Muscle of arm (tissue), 14 donors: ENCODE measurements at places on chromosomes 2 and 18. TPM values are rescaled to one million over a fixed set of nuclear protein-coding genes. Genes with fewer than 3 reads are reported as not detected.

DNA sequence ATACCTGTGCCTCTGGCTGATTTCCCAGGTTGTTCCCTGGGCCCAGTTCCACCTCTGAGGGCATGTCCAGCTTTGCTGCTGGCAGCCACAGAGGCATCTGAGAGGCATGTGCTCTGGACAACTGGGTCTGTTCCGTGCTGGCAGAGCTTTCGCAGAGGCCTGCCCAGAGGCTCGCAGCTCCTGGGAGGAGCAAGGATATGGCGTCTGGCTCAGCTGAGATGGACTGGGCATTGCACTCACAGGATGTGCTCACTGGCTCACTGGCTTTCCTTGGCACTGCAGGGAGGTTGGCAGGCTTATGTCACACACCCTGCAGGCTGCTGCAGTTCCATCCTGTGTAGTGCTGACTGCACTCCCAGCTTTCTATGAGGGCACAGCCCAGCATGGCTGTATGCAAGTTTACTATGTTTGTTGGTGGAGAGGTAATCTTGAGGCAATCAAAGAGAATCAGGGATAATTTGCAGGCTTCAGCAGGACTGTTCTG, 172.3 kb downstream of the PRKCE start:
- DNase-seq: peak; percentile 55

- no peak for DNase-seq
Observed at GRCh38 chr2:160125828-160126227, 63.4 kb upstream of the PLA2R1 start.

GRCh38 chr2:217216982-217217381, 357.1 kb upstream of the TNP1 start:
- no peak for DNase-seq

ABCB11 gene
- 0.12 TPM for polyA plus RNA-seq

GRCh38 chr2:229022652-229023051, 248.4 kb downstream of the PID1 start:
- DNase-seq: no peak

SP140 gene
- polyA plus RNA-seq: 0.43 TPM

ATAD2B gene
- polyA plus RNA-seq: 13.4 TPM

DNA sequence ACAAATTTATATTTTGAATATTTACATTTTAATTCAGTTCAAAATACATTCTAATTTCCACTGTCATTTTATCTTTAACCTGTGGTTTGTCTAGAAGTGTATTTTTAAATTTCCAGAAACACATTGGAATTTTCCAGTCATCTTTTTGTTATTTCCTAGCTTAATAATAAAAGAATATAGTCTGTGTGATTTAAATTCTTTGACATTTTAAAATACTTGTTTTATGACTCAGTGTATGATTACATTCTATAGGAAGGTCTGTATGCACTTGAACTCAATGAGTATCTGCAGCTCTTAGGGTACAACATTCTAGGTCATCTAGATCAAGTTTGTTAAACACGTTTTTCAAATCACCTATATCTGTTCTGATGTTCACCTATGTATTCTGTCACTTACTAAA, 88.3 kb upstream of the MBOAT2 start:
- DNase-seq: no peak

- no peak for DNase-seq
Observed at GRCh38 chr2:12478151-12479064, 238.3 kb upstream of the TRIB2 start.

DNA sequence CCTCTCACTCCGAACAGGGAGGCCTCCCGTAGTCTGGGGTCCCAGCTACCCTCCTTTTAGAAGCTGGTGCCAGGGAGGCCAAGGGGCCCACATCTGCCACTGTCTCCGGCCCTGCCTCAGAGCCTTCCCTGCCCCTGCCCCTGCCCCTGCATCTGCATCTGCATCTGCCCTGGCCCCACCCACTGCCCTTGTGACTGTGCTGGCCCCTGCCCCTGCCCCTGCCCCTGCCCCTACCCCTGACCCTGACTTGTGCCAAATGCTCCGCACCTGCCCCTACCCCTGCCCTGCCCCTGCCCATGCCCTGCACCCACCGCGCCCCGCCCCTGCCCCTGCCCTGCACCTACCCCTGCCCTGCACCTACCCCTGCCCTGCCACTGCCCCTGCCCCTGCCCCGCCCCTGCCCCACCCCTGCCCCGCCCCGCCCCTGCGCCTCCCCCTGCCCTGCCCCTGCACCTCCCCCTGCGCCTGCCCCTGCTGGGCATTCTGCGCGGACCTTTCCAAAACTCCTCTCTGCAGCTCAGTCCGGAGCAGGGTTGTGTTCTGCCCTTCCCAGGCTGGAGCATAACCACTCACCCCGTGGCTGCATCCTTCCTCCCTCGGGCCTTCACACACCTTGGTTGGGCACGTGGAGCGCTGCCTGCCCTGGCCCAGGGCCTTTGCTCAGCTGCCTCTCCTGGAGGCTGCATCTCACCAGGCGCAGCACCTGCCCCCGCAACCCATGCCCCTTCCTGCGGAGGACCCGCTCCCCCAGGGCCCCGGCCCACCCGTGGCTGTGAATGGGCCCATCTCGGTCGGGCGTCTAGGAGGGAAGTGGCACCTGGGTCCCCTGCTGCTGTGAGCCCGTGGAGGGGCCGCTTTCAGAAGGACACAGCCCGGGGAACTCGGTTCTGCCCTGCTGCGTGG, 5.4 kb downstream of the SNTG2 start:
- DNase-seq: no peak

- DNase-seq: no peak
Observed at GRCh38 chr18:34734056-34734455, 24.0 kb downstream of the DTNA start.

ASB18 gene
- 3.3 TPM for polyA plus RNA-seq

GRCh38 chr2:100765481-100765880, 54.5 kb upstream of the NPAS2 start:
- no peak for DNase-seq

DNA sequence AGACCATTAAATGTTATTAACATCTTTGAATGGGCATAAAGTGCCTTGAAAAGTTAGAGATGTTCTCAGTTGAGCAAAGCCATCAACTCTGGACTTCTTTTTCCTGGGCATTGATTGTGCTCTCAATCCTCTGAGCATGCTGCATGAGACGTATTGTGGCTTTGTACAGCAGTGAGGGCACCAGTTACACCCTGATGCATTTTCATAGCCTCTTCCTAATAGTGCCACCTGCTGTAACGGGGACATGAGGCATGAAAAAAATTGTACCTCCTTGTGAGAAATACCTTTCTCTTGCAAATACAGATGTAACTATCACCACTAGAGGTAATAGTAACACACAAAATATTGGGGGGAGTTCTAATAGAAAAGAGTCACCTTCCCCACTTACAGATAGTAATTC, 697.5 kb downstream of the TMEM182 start:
- no peak for DNase-seq

- no peak for DNase-seq
Observed at GRCh38 chr2:154495455-154495868, 203.0 kb upstream of the KCNJ3 start.

DNA sequence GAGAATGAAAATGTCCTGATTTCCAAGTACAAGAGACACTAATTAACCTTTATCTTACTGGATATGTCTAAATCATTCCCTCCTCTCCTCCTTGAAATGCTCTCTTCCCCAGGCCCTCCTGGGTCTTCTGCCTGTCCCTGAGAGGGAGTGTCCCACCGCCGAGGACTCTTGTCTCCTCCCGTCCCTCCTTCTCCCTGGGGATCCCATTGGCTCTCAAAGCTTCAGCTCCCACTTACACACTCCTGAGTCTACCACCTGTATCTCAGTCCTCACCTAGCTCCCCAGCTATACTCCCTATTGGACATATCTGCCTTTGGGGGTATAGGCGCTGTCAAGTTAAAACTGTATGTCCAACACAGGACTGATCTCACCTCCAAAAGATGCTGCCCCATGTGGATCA, 116.1 kb downstream of the TMEM163 start:
- DNase-seq: no peak

DNA sequence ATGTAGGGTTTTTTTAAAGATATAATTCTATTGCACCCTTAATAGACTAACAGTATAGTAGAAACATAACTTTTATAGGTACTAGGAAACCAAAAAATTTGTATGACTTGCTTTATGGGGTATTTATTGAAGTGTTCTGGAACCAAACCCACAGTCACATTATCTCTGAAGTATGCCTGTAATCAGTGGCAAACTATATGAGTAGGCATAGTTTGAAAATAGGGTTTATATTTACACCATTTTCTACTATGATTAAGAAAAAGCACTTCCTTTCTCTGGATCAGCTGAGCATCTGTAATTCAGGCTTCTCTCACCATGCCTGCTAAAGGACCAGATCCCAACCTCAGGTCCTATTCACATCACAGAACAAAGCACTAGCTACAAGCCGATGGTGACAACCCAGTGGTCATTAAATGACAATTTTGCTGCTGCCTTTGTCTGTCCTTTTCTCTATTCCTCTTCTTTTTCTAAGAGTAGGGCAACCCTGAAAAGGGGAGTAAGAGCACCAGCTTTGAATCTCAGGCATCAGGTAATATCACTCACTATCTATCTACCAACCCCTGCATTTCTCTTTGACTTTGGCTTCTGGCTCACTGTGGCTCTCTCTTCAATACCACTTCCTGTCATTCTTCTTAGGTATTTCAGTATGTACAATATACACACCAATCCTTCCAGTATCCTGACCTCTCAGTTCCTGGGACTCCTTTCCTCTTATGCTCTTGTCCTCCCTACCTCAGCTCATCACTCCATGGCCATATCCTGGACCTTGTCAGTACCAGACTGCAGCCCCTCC, 14.4 kb downstream of the NEMP2 start:
- no peak for DNase-seq

DNA sequence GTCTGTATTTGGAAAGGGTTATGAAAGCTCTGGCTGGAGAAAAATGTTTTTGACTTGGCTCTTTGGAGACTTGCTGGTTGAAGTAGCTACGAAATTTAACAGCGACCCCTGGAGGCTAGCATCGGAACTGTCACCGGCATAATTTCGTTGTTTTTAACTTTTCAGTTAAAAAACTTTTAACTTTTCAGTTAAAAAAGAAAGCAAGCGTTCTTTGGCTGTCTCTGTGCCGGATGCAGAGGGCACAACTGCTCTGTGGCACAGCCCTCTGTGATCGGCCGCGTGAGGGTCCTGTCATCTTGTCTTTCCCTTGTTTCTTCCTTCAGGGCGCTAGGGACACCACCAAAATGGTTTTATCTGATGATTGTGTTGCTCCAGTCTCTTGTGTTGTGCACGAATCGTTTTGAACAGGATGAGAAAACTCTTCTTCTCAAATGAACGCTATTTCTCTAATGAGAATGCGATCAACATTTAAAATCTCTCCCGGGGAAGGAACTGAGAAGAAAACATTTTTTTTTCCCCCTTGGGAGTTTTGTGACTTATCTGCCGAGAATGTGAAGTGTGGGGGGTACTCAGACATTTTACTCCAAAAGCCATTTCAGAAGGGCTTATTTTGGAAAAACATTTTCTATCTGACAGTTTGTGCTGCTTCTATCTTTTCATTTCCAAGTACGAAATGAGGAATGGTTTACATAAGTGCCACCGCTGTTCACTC, 57.1 kb downstream of the ADCYAP1 start:
- peak; percentile 49 for DNase-seq

MARCHF4 gene
- polyA plus RNA-seq: not detected

- DNase-seq: no peak
Observed at GRCh38 chr2:160145471-160145870, 54.6 kb downstream of the ITGB6 start.

DNA sequence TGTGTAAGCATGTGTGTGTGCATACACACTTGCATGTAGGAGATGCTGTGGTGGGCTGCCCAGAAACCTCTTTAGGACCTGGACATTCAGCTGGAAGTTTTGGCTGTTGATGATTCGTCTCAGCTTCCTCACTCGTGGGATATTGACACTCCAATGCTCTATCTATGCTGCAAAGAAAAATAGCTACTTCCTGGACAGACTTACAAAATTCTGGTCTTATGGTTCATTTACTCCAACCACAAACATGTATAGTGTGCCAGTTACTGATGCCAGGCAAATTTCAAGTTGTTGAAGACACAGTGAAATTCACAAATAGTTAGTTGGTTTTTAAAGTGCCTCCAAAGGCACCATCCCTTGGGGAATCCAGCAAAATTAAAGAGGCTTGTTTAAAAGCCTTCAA, 882.6 kb downstream of the CPS1 start:
- DNase-seq: no peak

TXNDC2 gene
- 0.16 TPM for polyA plus RNA-seq

- no peak for DNase-seq
Observed at GRCh38 chr2:43044093-43044681, 182.2 kb downstream of the ZFP36L2 start.

DNA sequence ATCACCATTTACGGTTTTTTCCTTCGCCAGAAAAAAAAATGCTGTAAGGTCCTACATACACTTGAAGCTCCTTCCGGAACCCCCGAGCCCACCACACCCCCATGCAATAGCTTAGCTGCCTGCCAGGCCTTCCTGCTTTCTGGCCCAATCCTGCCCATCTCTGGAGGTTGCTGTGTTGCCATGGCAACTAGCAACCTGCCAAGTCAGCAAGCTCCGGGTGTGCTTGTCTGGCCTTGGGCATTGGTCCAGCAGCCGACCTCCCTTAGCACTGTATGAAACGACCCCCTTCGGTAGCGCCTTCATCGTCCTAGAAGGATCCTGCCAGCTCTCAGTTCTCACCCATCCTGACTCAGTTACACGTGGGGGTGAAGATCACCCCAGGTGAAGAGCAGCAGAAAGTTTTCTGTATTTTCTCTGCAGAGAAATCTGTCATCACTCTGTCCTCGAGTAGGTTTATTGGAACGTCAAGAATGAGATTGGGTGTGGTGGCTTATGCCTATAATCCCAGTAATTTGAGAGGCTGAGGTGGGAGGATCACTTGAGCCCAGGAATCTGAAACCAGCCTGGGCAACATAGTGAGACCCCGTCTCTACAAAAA, 47.4 kb upstream of the MTCL1 start:
- no peak for DNase-seq

- DNase-seq: no peak
Observed at GRCh38 chr2:149015501-149015900, 23.0 kb upstream of the LYPD6B start.

CHST9 gene
- polyA plus RNA-seq: not detected

SNED1 gene
- polyA plus RNA-seq: 3.9 TPM

- DNase-seq: no peak
Observed at GRCh38 chr2:30990176-30990575, 148.1 kb downstream of the GALNT14 start.

DNA sequence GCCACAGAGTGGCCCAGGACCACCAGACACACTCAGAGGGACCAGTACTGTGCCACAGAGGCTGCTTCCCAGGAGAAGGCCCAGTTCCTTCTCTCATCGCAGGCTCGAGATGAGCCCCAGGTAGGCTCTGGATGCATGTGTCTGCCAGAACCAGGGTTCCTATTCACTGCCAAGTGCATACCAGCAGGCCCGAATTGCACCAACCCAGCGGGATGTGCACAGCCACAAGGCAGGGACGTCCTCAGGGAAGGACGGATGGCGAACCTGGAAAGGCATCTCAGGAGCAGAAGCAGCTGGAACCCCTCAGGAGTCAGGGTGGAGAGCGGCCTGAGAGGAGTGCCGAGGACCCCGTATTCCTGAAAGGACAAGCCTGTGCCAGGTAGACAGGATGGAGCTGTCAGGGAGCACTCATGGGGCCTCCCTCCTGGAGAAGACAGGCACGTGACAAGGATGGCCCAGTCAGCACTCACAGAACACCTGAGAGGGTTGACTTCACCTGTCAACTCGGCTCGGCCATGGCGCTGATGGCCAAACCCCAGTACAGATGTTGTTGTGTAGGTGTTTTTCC, 73.7 kb downstream of the PTGR3 start:
- no peak for DNase-seq

UPP2 gene
- 0.08 TPM for polyA plus RNA-seq
